ENCODE measurements at places on chromosomes 16 and 17.

DNA sequence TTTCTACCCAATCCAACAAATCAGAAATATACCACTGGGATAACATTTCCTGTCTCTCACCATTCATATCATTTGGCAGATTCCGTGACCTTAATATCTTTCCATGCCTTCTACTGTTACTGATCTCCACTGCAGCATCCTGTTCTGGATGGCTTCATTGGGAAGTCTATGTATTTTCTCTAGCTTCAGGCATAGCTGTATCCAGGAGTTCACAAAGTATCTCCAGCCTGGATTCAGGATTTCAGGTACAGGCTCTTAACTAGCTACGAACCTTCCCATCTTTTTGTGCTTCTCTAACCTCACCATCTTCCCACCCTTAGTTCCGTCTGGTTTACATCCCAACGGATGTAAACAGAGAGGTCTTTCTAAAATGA is 15.2 kb upstream of the USP10 start:
- no peak for DNase-seq

DNA sequence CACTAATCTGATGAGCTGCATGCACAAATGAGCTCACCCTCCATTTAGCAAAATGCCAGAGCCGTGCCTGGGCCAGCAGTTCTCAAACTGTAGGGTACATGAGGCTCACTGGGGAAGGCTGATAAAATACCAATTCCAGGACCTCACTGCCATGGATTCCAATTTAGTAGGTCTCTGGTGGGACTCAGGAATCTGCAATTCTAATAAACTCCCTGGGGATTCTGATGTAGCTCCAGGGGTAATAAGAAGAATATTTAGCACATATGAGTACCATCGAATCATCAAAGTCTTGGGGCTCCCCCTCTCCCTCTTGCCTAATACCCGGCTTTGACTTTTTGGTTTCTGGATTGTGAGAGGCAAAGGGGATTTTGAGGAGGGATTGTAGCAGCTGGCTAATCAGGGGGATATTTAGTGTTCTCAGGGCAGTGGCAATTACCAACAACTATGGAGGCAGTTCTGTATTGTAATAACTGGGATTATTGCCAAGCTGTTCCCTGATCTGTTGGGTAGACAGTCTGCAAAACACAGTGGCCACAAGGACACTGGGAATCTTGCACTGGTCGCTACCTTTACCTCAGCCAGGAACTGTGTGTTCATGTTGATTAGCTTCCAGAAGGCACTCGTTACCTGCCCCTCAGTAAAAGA is 140.4 kb downstream of the SHISA9 start:
- no peak for DNase-seq

GRCh38 chr16:57920880-57921229 is 50.1 kb downstream of the CNGB1 start:
- DNase-seq: no peak

DNA sequence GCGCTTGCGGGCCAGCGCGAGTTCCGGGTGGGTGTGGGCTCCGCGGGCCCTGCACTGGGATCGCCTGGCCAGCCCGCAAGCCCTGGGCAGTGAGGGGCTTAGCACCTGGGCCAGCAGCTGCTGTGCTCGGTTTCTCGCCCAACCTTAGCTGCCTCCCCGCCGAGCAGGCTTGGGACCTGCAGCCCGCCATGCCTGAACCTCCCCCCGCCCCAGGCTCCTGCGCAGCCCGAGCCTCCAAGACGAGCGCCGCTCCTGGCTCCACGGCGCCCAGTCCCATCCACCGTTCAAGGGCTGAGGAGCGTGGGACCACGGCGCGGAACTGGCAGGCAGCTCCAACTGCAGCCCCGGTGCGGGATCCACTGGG is 12.3 kb upstream of the ZFP90 start:
- no peak for DNase-seq

DNA sequence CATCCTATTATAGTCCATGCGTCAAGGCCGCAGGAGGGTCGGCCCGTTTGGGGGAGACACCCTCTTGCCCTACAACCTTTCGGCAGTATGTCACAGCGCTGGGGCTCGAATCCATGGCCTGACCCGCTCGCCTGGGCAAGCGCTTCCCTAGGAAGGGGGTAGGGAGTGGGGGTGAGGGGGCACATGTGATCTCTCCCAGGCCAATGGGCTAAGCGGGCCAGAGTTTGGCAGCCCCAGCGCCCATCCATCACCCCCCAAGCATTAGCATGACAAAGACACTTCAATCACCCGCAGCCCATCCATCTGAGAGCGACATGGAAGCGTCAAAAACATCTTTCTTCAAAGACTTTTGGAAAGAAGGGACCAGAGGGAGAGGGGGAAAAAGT is at the start of gene HOXB1:
HOXB1 (minus strand) TSS at position 125 of the 386 bp plus-strand sequence; CDS start at position 18, 107 bp downstream.
- DNase-seq: no peak

GRCh38 chr17:67281053-67281452 is 36.1 kb upstream of the HELZ start:
- no peak for DNase-seq

DNA sequence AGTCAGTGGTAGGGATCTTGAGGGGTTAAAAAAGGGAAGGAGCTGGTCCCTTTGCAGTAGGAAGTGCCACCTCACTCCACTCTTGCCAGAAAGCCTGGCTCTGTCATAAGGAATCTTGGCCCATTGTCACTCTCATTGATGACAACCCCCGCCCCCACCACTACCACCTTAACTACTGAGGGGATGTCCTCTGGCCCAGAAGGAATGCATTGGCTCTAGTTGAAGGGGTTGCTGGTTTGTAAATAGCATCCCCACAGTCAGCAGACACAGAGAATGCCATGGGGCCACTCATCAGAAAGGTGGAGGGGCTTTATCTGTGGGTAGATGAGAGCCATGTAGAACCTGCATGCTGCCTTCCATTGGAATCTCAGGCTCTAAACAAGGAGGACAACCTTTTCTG is 316.2 kb downstream of the WWOX start:
- no peak for DNase-seq

- DNase-seq: no peak
These were observed 11.9 kb downstream of the DNAAF8 start for GRCh38 chr16:4746215-4746614.

GRCh38 chr17:77206158-77206956 is 65.6 kb downstream of the SEC14L1 start:
- DNase-seq: no peak

GRCh38 chr16:55411231-55411630 is 67.8 kb upstream of the MMP2 start:
- no peak for DNase-seq

DNA sequence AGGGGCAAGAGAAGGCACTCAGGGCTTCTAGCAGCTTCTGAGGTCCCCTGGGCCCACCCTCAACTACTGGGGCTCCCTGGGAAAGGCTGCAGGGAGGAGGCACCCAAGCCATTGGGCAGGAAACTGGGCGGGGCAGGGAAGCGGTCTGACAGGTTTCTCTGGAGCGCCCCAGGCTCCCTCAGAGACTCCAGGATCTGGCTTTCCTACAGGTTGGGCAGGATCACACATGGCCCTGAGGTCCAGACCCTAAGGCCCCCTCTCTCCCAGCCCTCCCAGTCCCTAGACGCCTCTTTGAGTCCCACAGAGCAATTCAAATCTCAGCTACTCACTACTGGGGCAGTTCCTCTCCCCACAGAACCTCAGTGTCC is 14.3 kb downstream of the JUP start:
- no peak for DNase-seq

DNA sequence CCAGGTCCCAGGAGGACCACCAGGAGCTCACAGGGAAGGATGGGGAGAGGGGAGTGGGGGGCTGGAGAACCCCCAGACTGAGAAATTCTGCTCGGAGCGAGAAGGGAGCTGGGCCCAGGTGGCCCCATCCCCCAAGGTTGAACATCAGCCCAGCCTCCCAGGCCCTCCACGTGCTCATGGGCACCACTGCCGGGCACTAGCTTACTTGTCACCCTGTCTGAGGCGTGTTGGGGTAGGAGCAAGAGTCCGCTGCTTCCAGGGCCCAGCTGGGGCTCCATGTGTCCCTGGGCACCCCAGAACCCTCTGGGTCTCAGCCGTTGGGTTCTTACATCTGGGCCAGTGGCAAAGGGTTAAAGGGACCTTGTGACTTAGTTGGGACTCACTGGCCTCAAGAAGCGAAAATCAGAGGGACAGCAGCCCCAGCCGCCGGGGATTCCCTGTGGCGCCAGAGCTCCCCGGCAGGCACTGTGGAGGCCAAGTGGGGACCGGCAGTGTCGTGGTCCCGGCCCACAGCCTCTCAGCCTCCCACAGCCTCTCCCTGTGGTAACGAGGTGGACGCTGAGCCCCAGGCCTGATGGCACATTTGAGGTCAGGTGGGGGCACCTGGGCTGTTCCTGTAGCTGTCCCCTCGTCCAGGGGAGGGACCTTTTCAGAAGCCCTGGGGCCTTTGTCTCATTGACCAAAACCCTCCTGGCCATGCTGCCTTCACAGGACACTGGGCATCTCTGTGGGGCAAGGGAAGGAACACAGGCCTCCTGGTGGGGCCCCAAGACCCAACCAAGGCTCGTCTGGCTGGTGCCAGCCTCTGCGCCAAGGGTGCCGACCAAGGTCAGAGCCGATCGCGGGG is 33.7 kb upstream of the CDH15 start:
- DNase-seq: no peak
